Activated T-helper 1 cell treated with Interleukin-2 at 50 U/mL for 16 hours (primary cell): ENCODE measurements at places on chromosomes 1 and 21.

DNA sequence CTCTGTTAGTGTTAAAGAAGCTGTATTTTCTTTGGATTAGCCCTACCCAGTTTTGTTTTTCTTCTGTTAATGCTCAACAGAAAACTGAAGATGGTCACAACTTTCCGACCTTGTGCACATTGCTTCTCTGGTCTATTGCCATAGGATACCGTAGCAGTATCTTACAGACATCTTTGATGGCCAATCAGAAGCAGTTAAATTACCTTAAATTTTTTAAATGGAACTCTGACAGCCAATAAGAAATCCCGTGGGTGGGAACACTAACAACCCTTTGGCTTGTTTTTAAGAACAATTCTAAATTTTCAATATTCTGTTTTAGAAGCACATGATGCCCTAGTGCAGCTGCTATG, 17.2 kb downstream of the NFYC start:
- DNase-seq, result no peak

DNA sequence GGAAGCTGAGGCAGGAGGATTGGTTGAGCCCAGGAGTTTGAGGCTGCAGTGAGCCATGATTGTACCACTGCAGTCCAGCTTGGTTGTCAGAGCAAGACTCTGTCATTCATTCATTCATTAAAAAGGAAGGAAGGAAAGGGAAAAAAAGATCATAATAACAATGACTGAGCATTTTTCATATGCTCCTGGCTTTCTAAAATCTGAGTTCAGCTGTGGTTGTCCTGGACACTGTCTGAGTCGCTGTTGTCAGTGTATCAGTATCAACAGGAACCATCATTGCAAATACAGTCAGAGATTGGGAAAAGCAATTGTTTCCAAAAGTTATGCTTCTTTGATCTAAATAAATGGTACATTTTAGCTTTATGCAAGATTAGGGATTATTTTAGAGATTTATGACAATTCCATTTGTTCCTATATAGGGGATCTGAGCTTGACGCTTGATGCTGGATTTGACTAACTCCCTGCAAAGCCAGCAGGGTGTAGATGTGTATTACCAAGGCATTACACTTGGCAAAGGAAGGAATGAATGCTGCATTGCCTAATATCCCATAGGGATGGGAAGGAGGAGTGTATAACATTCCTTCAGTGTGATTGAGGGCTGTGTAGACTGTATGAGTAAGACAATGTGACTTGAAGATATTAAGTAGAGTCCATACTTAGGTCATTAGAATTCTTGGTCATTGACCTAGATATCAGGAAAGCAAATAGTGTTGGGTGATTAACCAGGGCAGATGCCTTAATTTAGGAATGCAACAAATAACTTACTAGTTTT, 100.2 kb downstream of the DISP1 start:
- DNase-seq, result no peak

DNA sequence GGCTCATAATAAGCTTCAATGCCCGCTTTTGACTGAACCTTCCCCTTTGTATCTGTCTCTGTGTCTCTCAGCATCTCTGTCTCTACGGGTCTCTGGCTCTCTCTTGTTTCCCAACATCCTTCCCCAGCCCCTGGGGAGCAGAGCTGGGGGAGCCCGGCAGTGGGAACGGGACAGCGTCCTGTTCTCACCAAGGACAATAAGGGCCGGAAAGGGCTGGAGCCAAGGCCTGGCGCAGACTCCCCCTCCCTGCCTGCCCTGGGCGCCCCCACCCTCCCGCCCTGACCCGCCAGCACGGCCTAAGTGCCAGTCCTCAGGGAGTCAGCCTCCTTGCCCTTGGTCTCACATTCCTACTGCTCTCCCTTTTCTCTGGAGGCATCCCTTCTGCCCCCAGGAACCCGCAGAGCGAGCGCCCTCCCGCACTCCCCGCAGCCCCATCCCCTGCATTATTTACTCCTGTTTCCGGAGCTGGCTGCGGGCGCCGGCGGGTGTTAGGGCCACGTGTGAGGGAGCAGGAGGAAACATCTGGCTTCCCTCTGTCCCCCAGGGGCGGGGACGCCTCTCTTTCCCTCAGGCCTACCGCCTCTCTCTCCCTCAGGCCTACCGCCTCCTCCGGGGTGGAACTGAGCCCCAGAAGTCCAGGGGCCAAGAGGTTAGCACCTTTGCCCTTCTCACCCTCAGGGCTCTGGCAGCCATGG, 6.5 kb downstream of the KRTCAP2 start:
- DNase-seq, result no peak

DNA sequence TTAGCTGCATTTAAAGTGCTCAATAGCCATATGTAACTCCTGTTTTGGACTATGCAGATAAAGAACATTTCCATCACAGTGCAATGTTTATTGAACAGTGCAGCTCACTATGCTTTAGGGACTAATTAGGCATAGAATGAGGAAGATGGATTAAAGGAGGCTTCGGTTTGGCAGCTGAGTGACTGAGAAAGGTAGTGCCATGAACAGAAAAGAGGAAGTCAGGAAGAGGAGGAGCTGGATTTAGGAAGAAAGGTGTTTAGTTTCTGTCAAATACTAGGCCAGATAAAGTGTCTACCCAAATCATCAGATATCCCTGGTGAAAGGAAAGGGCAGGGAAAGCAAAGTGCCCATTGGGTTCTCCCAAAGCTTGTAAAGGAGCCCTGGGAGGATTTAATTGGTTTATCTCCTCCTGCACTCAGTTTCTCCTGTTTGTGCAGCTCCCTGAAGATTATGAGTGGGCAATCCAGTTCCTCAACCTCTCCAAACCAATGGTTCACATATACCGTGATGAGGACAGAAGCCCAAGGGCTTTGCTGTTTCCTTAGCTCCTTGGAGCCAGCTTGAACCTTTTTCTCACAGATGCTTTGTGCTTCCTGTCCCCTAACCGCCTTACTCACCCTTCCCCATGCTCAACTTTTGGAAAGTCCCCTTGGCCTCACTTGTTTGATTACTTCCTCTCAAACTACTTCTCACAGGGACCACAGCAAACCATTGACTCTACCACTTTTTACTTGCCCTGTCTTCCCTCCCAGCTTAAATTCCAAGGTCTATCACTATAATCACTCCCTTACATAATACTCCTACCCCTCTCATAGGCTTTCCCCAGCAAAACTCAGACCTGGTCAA, 3.5 kb upstream of the RAP1A start:
- DNase-seq, result no peak

DNA sequence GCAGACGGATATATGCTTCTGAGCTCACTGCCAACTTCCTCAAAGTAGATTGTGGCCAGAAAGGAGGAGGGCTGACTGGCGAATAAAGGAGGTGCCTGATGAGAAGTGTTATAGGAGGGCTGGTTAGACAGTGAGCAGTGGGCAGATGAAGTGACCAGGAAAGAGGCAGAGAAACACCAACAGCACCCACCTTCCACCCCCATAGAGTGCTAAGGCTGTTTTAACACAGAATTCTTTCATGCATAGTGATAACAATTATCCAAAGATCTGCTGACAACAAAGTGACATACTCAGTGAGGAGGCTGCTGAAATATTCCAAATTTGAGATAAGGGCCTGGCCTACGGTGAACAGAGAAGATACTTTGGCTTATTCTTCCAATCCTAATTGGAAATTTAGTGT, 21.2 kb upstream of the MTR start:
- no peak for DNase-seq

GRCh38 chr1:168960595-168960994, 145.9 kb upstream of the ATP1B1 start:
- DNase-seq, result no peak

DNA sequence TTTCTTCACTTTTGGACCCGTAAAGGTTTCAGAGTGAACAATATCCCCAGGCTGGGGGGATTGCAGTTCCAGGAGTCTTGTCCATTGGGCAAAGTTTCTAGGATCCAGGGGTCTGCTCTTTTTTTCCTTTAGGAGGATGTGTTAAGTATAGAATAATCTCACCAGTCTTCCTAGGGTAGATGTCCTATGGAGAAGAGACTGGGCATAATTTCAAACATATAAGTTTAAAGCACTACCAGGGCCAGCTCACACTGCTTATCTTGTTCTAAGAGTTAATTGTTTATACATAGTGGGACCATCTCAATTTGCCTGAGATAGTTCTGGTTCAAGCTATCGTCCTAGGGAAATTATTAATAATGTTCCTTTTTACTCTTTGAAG, 1.2 kb downstream of the CHI3L2 start:
- no peak for DNase-seq

DNA sequence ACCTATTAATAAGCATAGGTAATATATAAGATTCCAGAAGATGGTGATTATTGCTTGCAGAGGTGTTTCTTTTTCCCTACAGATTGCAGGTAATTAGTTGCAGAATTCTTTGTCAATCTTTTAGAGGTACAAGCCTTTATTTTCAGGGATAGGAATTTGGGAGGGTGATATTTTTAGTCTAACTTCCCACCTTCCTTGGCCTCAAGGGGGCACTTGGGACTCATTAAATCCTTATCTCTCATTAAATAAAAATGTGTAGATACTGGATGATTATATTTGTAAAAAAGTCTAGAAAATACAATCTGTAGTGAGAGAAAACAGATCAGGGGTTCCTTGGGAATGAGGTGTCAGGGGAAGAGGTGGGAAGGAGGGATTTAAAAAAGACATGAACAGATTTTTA, 179.2 kb downstream of the PATJ start:
- DNase-seq, result no peak

- DNase-seq, result no peak
Observed at GRCh38 chr1:30695439-30695841, 27.9 kb downstream of the MATN1 start.

DNA sequence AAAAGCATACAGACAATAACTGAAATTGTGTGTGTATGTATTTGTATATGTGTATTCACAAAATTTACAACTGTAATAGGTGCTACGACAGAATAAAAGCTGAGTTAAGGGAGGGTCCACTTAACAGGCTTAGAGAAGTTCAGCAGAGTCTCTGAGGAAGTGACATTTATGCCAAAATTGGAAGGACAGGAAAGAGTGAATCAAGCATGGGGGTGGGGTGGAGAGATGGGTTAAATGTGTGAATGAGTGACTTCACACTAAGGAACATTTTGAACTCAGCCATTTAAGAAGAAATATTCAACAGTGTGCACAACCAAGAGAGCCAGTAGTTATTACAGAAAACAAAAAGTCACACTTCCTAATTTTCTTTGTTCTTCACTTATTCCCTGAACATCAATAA, 53.8 kb upstream of the RGS1 start:
- DNase-seq, result no peak

GRCh38 chr1:89635825-89636815, 3.2 kb downstream of the LRRC8C start:
- DNase-seq, result no peak

GRCh38 chr21:15616864-15617574, 112.8 kb upstream of the USP25 start:
- DNase-seq, result no peak

DNA sequence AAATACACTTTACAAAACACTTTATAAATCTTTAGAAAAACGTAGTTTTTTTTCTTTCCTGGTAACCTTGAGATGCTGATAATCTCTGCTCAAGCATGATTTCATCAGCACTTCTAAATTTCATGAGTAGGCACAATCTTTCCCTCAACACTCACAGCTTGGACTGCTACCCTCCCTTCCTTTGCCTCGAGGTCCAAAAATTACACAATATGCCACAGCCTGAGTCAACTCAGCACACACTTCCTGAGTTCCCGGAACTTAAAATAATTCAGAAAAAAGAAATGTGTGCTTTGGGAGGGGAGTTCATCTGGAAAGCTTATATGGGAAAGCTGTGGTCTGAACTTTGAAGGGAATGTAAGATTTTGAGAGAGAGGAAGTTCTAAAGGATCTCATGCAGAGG, 5.9 kb downstream of the CLCA2 start:
- no peak for DNase-seq

GRCh38 chr21:43921571-43921978, 56.6 kb downstream of the AGPAT3 start:
- peak; percentile 17 for DNase-seq

DNA sequence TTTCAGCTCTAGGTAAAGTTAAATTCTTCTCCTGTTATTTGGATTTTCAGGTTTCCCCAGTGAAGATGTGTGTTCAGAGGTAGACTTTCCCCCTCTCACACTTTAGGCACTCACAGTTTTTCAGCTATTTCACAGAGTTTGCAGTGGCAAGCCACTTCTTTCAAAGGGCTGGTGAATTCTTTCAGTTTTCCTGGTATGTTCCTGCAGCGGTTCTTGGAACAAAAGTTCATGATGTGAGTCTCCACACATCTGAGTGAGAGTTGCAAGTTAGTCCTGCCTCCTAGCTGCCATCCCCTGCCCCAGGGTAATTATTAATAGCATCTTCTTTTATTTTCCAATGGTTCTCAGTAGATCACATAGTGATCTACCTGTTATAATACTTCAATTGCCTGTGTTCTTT, 27.3 kb upstream of the CD84 start:
- DNase-seq, result no peak
